ENCODE measurements at places on chromosomes 2 and 18.

DNA sequence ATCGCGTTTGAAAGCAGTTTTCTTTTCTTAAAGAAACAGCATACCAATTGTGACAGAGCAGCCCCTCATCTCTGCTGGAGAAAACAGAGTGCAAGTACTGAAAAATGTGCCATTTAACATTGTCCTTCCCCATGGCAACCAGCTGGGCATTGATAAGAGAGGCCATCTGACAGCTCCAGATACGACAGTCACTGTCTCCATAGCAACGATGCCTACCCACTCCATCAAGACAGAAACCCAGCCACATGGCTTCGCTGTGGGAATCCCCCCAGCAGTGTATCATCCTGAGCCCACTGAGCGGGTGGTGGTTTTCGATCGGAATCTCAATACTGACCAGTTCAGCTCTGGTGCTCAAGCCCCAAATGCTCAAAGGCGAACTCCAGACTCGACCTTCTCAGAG, 9.5 kb downstream of the GRHL1 start:
- no peak for DNase-seq

- DNase-seq, result no peak
Measured at GRCh38 chr2:238941262-238941792, 93.4 kb downstream of the TWIST2 start.

DNA sequence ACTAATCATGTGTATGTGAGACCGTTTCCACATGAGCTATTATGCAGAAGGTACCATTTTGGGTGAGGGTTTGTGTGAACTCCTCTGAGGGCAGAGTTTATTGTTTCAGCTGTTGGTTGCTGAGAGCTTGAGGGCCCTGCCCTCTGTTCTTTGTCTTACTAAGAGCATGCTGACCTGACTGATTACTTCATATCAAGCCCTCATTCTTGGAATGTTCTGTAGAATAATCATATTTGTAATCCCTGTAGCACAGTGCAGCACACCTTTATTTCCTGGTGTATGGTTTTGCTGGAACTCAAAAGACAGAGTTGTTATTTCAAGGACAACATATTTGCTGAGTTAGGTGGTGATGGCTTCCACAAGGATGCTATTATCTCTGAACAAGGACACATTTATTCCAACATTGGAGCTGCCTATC, 118.5 kb downstream of the GALNT3 start:
- no peak for DNase-seq

- no peak for DNase-seq
Measured at GRCh38 chr18:26575865-26576217, 27.5 kb upstream of the KCTD1 start.

DNA sequence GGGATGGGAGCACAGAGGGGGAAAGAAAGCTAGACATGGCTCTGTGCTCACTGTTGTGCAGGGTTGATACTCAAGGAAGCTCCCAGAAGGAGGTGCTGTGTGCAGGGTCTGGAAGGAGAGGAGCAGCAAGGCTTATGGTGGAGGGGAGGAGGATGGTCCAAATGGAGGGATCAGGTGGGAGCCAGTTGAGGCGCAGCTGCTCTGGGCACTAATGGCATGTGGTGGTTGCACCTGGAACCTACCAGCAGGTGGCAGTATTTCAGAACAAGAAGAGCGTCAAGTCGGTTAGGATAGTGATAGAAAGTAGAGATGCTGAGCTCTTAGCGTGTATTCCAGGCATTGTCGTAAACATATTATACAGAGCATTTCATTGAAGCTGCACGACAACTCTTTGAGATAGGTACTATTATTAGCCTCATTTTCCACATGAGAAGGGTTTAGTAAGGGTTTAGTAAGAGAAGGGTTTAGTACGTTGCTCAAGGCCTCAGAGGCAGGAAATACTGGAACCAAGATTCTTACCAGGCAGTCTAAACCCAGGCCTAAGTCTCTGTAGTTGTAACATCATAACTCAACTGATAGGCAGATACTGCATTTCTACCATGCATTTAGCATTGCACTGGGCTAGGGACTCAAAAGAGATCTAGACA, 223.7 kb downstream of the CYP26B1 start:
- no peak for DNase-seq

- DNase-seq, result no peak
Measured at GRCh38 chr2:79235135-79235534, 75.6 kb upstream of the REG3A start.

DNA sequence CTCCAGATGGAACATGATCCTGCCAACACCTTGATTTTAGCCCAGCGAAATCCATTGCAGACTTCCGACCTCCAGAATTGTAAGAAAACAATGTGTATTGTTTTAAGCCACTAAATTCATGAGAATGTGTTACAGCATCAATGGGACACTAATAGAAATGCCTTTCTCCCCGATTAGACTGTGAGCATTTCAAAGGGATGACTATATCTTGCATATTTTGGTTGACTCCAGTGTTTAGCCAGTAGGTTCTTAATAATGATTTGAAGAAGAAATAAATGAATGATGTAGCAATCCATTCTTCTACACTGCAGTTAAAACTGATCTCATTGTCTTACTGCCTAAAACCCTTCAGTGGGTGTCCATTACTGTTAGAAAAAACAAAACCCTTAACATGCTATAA, 67.4 kb upstream of the ACVR1C start:
- DNase-seq, result peak; percentile 22

DNA sequence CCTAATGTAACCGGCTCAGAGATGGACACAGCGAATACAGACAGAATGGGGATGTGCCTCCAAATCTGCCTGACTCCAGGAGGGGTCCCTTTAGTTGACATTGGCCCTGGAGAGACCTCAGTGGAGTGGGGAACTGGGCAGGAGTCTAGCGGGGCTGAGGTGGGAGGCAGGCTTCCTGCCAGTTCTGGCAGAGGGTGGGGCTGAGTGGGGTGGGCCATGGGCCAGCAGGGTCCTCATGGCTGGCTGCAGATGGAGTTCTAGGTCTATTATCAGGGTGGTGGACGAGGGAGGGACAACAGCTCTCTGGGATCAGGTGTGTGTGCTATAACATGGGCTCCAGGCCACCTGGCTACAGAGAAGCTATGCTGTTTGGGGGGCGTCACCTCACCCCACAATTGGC, 21.1 kb downstream of the PROC start:
- no peak for DNase-seq

- DNase-seq, result no peak
Measured at GRCh38 chr2:182291296-182291695, 135.5 kb downstream of the PDE1A start.

DNA sequence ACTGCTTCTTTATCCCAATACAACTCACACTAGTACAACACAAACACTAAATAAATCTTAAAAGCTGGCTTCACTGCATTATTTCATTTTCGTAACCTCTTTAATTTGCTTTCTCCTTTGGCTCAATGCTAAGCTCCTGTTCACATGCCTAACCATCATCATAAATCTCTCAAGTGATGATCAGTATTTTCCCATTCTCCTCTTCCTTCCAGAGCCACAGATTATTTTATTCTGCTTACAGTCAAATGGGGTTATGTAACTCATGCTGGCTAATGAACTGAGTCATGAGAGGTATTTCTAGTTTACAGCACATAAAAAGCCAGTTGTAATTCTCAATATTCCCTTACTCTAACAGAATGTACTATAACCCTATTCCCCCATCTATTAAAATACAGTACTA, 350.4 kb upstream of the ZC3H15 start:
- no peak for DNase-seq

GRCh38 chr2:34365932-34366331, 766.8 kb upstream of the FAM98A start:
- DNase-seq, result no peak

- no peak for DNase-seq
Measured at GRCh38 chr2:17327649-17328048, 190.6 kb downstream of the RAD51AP2 start.

DNA sequence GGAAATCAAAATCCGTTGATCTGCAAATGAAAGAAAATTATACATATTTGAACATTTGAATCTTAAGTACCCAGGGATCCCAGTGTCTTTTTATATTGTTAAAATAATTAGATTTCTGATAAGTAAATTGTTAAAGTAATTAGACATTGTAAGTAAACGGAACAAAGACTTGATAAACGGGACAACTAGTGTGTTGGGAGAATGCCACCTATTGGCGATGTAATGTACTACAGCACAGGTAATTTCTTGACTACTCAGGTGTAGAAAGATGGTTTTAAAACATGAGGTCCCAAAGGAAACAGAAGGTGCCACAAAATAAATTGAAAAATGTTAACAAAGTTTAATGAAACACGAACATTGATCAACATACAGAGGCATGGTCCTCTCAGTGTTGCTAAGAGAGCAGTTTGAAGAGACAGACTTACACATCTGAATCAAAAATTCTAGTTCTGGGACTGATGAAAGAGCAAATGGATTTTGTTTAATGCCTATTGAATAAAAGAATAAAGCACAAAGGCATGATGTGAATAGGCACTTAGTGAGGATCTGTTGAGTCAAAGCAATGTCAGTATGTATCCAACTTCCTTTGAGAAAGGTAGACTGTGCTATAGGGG, 103.4 kb upstream of the RASGRP3 start:
- DNase-seq, result no peak

GRCh38 chr2:1791006-1791605, 46.8 kb upstream of the PXDN start:
- no peak for DNase-seq

- DNase-seq, result no peak
Measured at GRCh38 chr2:71926876-71927756, 220.5 kb downstream of the CYP26B1 start.

DNA sequence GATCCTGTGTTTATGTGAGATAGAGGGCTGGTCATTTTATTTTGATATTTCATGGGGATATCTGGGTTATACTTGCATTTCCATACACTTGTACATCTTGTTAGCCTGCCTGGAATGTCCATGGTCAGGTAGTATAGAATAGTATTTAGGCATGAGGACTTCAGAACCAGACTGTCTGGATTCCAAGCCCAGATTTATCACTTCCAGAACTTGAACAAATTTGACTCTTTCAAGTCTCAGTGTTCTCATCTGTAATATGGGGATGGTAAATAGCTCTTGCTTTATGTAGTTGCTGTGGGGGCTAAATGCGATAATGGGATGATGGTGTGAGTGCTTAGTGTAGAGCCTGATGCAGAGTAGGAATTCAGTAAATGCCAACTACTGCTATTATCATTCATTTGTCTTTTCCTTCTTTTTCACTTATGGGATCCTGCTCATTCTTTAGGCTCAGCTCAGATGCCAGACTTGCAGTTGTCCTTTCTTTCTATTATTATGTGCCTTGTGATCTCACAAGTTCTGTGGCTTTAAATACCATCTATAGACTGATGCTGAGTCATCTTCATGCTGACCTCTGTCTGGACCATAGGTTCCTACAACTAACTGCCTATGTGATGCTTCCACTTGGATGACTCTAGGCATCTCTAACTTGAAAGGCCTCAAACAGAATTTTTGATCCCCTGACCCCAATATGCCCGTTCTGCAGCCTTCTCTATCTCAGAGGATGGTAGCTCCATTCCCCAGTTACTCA, 67.4 kb downstream of the POLE4 start:
- no peak for DNase-seq

GRCh38 chr2:210718503-210718902, 162.1 kb downstream of the CPS1 start:
- no peak for DNase-seq

- DNase-seq, result no peak
Measured at GRCh38 chr2:176647325-176648165, 378.3 kb downstream of the MTX2 start.

GRCh38 chr2:149463328-149464002, 124.1 kb downstream of the MMADHC start:
- DNase-seq, result peak; percentile 11

GRCh38 chr2:8599421-8600242, 82.2 kb upstream of the ID2 start:
- no peak for DNase-seq

DNA sequence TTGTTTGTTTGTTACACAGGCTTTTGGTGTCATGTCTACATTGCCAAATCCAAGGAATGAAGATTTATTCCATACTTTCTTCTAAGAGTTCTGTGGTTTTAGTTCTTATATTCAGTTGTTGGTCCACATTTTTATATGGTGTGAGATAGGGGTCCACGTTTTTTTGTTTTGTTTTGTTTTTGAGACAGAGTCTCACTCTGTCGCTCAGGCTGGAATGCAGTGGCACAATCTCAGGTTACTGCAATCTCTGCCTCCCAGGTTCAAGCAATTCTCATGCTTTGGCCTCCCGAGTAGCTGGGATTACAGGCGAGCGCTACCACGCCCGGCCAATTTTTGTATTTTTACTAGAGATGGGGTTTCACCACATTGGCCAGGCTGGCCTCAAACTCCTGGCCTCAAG, 8.2 kb downstream of the RALBP1 start:
- DNase-seq, result no peak

DNA sequence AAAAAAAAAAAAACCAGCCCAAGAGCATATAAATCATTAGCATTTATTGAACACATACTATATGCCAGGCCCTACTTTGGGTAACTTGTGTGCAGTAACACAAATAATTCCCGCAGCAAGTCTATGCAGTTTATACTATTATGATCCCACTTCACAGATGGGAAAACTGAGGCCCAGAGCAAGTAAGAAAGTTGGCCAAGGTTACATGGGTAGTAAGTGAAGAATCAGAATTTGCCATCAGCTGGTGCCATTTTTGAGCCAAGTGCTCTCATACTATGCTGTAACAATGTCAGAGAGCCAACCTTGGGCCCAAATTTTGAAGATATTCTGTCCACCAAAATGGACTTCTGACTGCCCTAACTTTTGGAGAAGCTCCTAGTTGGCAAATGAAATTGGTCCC, 13.5 kb upstream of the PSD4 start:
- no peak for DNase-seq

GRCh38 chr2:112138159-112139032, at the start of gene FBLN7:
TSS of gene FBLN7 (plus strand) at chr2:112138385. CDS start at chr2:112138656, 271 bp downstream.
- peak; percentile 19 for DNase-seq

- no peak for DNase-seq
Measured at GRCh38 chr2:192953116-192953515, 758.4 kb upstream of the TMEFF2 start.

DNA sequence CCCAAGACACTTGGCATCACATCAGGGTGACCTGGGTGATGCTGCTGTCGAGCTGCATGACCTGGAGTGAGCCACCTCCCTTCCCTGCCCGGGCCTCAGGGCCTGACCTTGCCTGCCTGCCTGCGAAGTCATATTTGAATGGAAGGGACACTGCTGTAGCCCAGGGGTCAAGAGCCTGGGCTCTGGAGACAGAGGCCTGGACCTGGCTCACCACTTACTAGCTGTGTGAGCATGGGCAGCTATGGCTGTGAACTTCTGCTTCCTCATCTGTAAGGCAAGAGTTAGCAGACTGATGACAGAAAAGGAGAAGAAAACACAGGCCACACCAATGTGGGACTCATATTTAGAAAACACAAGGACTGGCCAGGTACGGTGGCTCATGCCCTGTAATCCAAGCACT, 118.7 kb downstream of the ZFP36L2 start:
- DNase-seq, result no peak

GRCh38 chr18:36650906-36651305, 177.9 kb downstream of the TPGS2 start:
- DNase-seq, result no peak

- no peak for DNase-seq
Measured at GRCh38 chr2:147081831-147082230, 763.0 kb upstream of the ACVR2A start.

- no peak for DNase-seq
Measured at GRCh38 chr18:26703170-26703930, 155.0 kb upstream of the KCTD1 start.

- peak; percentile 80 for DNase-seq
Measured at GRCh38 chr2:187580462-187581124, 26.4 kb upstream of the TFPI start.

All from foreskin fibroblast (primary cell).